ENCODE measurements at places on chromosomes 13 and 19.

DNA sequence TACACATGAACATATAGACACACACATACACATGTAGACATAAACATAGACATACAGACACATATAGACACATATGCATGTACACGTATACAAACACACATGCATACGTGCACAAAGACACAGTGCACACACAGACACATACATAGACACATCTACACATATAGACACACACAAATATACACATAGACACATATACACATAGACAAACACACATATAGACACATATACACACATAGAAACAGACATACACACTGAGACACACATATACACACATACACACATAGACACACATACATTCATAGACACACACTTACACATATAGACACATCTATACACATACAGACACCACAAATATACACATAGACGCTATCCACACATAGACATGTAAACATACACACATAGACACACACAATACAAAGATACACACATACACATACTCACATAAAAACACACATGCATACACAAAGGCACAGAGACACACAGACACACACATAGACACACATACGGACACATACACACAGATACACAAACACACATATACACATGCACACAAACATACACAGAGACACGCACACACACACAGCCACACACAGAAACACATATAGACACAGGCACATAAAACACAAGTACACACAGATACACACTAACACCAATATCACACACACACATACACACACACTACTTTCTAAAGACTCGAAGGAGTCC is 254.0 kb downstream of the TSHZ3 start:
- no peak for DNase-seq

GRCh38 chr13:110168999-110169933 is 137.7 kb downstream of the COL4A1 start:
- DNase-seq = no peak

GRCh38 chr19:38298821-38299680 is 5.0 kb upstream of the C19orf33 start:
- no peak for DNase-seq

- DNase-seq = no peak
Observed at GRCh38 chr19:2399582-2399981, 27.8 kb downstream of the TIMM13 start.

- no peak for DNase-seq
Observed at GRCh38 chr19:16445238-16446107, 26.3 kb downstream of the EPS15L1 start.

DNA sequence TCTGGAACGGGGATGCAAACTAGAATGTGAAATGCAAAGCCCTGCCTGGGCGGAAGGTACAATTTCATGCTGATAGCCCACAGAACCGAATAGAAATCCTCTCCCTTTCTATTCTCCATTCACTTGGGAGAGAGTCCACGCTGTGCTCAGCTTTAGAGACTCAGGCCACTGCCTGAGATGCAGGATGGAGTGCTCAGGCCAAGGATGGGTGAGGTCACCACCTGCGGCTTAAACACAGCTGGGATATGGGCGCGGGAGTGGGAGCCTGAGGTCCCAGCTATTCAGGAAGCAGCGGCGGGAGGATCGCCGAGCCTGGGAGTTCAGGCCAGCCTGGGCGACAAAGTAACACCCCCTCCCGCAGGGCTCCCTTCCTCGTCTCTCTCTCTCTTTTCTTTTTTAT is 446 bp upstream of the ZNF83 start:
- no peak for DNase-seq

DNA sequence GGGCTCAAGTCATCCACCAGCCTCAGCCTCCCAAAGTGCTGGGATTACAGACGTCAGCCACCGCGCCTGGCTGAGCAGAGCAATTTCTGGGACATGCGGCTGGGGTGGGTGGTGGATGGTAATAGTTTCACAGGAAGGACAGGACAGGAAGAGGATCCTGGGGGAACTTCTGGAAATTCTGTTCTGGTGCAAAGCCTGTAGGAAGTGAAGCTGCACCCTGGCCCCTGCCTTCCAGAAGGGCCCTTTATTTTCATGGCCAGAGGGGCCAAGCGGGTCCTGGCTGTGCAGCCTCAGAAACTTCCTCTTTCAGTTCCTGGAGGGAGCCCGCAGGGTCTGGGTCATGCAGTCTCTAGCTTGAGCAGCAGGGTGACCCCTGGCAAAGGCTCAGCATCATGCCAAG is 15.7 kb downstream of the FEM1A start:
- no peak for DNase-seq

GRCh38 chr13:27919934-27920676 is at the start of gene PDX1:
PDX1 (plus strand) TSS chr13:27920000; CDS start chr13:27920139, 139 bp downstream.
- no peak for DNase-seq

DNA sequence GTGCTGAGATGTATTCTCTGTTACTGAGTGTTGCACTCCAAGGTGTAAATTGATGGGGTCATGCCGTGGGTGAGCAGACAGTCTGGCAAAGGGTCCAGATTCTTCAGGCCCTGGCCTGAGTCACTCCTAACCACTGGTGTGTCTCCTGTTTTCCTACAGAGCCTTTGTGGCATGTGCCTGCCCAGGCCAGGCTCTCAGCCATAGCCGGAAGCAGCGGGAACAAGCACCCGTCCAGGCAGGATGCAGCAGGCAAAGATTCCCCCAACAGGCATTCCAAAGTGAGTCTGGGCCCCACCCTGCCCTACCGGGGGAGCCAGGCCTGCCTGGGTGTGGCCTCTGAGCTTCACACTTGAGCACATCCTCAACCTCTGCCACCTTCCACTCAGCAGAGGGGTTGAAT is 61.9 kb downstream of the DPF1 start:
- no peak for DNase-seq

GRCh38 chr13:73991384-73991783 is 142.8 kb downstream of the KLF12 start:
- peak; percentile 33 for DNase-seq

- no peak for DNase-seq
Observed at GRCh38 chr13:30159446-30159839, 147.9 kb downstream of the KATNAL1 start.

- DNase-seq = no peak
Observed at GRCh38 chr19:48355365-48355954, 8.3 kb downstream of the TMEM143 start.

- DNase-seq = peak; percentile 78
Observed at GRCh38 chr13:57624565-57625435, 6.7 kb upstream of the PCDH17 start.

- DNase-seq = no peak
Observed at GRCh38 chr13:73943137-73943964, 190.9 kb downstream of the KLF12 start.

GRCh38 chr13:82713687-82714405 is 1168.4 kb downstream of the SLITRK1 start:
- DNase-seq = no peak

DNA sequence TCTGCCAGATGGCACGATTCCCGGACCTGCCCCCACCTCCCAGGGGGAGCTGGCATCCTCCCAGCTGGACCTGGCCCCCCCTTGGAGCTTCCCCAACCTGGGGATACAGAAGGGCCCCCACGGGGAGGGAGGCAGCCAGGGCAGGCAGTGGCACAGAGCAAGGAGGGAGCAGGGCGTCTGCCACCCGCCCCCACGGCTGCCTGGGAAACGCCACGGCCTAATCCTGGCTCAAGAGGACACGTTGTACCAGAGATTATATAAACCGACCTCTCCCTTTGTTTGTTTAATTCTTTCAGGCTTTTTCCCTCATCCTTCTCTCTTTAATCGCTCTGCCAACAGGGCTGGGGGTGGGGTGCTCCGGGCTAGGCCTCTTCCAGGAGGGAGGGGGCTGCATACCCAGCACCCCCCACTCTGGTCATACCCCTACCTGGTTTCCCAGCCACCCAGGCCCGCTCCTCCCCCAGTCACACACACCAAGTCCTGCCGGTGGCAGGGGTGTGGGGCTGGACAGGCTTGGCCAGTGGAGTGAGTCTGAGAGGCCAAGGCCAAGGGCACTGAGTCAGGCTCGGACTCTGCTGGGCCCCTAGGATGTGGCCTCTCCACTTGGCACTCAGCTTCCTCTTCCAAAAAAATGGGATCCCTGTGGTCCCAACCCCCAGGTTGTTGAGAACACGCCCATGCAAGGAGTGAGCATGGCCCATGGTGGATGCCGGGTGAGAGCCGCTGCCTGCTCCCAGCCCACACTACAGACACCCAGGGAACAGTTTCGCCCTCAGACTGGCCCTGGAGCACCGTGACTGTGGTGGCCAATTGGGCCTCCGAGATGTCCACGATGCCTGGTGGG is 29.5 kb upstream of the NFIC start:
- no peak for DNase-seq

DNA sequence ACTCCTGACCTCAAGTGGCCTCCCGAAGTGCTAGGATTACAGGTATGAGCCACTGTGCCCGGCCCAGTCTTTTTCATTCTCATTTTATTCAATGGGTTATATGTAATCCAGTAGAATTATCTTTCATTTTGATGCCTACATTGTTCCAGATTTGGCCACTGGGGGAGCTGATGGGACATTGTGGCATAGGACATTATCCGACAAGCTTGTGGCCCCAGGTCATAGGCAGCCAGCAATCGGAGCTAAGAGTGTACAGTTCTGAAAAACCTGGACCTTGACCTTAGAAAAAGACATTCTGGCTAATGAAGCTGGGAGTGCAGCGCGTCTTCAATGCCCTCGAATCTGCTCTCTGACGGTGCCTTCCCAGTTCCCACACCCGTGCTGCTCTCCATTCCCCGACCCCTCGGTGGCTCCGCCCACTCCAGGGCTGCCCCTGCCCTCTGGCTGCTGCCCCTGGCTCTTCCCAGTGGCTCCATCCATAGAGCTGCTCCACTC is 108.7 kb downstream of the TEX29 start:
- peak; percentile 24 for DNase-seq

GRCh38 chr19:33687481-33688170 is 65.9 kb downstream of the CHST8 start:
- DNase-seq = no peak

DNA sequence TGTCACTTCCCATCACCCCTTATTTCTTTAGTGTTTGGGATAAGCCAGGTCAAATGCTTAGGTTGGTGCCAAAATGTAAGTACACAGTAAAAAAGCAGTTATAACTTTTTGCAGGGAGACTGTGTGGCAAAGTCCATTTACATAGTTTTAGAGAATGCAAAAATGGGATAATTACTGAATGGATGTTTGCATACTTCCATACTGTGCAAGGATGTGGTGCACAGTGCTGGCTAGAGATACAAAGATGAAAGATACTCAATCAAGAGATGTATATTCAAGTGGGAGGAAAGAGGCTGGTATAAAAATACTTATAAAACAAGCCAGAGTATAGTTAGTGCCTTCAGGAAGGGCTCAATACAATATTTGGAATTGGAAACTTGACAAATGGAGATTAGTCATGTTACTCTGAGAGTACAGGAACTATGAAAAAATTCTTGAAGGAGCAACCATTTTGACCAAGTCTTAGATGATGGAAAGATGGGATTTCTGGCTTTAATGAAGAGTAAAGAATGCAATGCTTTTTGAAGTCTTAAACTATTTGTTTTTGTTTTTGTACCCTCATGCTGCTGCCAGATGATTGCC is 8.0 kb downstream of the PDS5B start:
- no peak for DNase-seq

- no peak for DNase-seq
Observed at GRCh38 chr19:51948975-51949374, 21.7 kb downstream of the ZNF613 start.

DNA sequence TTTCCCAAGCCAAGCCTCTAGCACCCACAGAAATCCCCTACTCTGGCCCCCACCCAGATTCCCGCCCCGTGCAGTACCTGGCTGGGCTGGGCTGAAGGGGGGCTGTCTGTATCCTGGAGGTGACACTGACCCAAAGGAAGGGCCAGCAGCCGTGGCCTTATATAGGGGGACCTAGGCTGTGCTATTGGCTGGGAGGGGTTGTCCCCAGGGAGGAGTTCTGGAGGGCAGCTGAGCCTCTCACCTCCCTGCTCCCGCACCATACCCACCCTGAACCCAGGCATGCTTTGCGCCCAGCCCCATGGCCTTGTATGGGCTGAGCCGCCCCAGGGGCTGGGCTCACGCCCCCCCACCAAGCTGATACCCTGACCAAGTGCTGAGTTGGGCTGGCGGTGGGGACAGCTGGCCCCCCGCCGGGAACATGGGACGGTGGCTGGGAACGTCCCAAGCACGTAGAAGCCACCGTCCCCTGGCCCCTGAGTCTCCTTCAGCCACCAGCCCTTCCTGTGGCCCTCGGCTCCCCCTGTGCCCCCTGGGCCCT is at the start of gene CKM:
TSS of gene CKM (minus strand) at position 132 of the 538 bp plus-strand sequence. CDS start 3,162 bp downstream, outside the sequence.
- DNase-seq = no peak

DNA sequence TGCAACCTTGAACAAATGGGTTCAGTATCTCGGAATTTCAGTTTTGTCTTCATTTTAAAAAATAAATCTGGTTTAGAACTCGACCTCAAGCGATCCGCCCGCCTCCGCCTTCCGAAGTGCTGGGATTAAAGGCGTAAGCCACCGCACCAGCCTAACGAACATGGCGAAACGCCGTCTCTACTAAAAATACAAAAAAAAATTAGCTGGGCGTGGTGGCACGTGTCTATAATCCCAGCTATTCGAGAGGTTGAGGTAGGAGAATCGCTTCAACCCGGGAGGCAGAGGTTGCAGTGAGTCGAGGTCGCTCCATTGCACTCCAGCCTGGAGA is 571 bp downstream of the ZNF302 start:
- no peak for DNase-seq

DNA sequence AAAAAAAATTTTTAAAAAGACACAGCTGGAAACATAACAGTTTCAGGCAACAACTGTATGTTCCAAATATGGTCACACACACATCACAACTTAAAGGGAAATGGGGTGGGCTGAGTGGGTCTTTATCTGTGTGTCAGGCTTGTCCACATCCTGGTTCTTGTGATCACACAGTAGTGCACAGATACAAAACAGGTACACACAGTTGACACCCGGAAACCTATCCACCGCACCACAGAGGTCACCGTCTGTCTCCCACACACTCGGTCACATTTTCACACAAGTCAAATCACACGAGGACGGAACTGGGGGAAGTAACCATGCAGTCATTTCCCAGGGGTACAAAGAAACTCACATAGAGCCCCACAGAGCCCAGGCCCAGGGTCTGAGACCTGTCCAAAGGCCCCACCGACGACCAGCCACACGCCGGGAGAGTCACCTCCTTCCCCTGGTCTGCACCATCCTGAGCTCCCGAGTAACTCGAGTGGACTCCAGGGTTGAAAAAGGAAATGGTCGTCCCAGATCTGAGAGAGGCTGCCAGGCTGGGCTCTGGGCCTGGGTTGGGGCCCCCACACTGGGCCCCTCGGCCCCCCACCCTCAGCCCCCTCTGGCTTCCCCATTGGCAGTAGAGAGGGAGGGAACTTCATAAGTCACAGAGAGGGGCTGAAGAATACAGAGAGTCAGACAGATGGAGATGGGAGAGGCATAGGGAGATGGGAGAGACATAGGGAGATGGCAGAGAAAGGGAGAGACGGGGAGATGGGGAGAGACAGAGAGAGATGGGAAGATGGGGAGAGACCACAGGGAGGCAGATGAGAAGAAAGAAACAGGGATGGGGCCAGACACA is 1.3 kb upstream of the PPAN start:
- DNase-seq = no peak

GRCh38 chr19:11927227-11927626 is 2.3 kb downstream of the ZNF700 start:
- no peak for DNase-seq

Measured in SHP77 treated with DMSO at 0.1 percent for 48 hours (cell line).